Midbrain (tissue), 1 donor: ENCODE measurements at places on chromosomes 16 and 17.

GRCh38 chr16:87725596-87726235 is 40.1 kb downstream of the KLHDC4 start:
- no peak for DNase-seq

GRCh38 chr17:4928881-4929280 is 3.2 kb upstream of the GP1BA start:
- no peak for DNase-seq

DNA sequence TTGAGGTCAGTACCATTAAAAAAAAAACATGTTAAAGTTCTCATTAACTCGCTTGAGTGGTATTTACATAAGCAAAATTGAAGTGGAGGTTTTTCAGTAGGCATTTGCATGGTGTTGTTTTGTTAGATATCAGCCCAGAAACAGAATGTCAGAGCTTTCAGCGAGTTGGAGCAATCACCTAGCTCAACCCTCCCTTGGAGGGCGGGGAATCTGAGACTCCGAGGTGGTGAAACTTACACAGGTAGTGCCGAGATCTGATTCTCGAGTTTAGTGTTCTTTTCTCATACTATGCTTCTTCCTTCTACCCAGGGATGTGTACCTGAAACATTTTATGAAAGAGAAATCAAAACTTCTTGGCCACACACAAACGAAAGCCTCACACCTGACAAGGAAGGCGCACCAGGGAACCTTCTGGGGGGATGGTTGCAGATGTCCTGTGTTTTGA is 6.6 kb downstream of the SEC14L1 start:
- DNase-seq, result no peak

GRCh38 chr17:82320956-82321927 is 3.8 kb upstream of the CD7 start:
- no peak for DNase-seq

- DNase-seq, result no peak
Measured at GRCh38 chr17:29289852-29290251, 4.1 kb downstream of the NUFIP2 start.

GRCh38 chr16:70578035-70578434 is 54.4 kb downstream of the SF3B3 start:
- no peak for DNase-seq

DNA sequence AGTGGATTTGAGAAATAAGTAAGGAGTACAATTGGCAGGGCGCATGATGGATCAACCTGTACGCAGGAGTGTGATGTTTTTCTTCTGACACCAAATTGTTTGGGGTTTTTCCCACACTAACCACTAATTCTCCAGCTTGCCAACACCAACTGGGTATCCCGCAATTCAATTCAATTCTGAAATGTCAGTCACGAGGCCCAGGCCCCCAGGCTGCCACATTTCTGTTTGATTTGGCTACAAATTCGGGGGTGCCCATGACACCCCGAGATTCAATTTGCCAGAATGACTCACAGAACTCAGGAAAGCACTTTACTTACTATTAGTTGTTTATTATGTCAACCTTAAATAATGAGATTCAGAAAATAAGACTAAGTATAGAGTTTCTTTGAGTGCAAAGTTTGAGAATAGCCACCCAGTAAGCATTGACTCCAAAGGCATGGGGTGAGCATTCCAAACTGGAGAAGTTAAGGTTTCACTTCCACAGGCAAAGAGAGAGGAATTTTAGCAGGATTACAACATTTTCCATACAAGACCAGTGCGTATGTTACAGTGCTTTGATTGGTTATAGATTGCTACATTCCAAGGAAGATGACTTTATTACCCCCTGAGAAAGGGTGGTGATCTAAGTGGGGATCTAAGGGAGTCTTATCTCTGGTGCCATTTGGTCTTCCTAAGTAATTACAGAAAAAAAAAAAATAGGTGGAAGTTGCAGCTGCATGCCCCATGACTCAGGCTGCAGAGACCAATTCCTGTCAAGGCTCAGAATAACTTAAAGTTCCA is 11.5 kb downstream of the SLC46A1 start:
- DNase-seq, result no peak

- no peak for DNase-seq
Measured at GRCh38 chr16:3573146-3573815, 3.9 kb downstream of the NLRC3 start.

DNA sequence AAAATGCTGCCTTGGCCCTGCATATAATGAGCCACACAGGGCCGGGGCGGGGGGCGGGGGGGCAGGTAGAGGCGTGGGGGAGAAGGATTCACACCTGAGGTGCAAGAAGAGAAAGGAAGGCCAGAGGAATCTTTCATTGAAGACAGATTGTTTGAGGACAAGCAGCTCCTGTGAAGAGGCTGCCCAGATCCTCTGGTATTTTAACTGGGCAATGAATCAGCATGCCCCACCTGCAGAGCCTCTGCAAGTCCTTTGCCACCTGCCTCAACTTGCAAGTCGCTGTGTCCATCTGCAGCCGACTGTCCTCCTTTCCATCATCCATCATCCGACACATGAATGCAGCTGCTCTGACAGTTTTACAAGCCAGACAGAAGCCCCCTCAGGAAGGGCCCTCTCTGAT is 1.2 kb upstream of the SOST start:
- DNase-seq, result no peak

DNA sequence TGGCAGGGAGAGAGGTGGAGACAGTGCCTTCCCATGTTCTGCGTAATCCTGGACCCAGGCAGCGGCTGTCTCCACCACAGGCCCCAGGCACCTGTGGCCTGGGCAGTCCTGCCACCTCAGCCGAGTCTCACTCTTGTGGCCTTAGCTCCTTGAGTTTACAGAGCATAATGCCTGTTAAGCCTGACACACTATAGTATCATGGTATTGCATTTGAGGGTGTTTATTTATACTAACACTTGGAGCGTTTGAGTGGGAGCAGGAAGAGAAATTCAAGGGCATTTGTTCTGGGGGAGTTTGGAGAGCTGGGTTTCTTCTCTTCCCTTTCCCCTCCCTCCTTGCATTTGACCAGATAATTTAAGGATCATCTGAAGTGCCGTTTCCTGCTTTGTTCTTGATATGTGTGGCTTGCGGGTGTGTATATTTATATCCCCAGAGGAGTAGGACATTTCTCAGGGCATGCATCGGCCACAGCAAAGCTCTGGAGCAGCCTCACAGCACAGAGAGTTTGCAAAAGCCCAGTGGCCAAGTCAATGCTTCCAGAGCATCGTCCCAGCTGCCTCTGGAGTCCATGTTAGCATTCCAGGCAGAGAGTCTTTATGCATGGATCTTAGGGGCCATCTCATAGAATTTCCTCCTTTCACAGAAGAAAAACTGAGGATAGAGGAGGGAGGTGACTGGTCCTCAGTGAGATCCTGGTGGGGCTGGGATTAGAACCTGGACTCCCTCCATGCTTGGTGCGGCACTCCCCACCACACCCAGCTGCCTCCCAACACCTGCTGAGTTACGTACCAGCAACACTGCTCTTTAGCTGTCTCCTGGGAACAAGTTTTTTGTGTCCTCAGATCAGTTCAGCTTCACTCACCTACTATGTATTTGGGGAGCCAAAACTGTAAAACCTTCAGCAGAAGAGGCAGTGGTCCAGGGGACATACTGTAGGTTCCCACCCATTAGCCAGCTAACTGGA is 222.8 kb downstream of the CCDC182 start:
- no peak for DNase-seq

- no peak for DNase-seq
Measured at GRCh38 chr16:81232740-81233367, 5.6 kb upstream of the BCO1 start.

GRCh38 chr16:996681-997080 is 15.1 kb downstream of the SOX8 start:
- no peak for DNase-seq

GRCh38 chr17:48491527-48492273 is 39.1 kb downstream of the HOXB1 start:
- DNase-seq, result no peak

GRCh38 chr16:59864981-59865666 is 1131.0 kb upstream of the GOT2 start:
- no peak for DNase-seq

GRCh38 chr17:3935140-3935542 is 18.9 kb upstream of the P2RX1 start:
- no peak for DNase-seq

GRCh38 chr16:81560979-81561657 is 116.5 kb downstream of the CMIP start:
- no peak for DNase-seq

DNA sequence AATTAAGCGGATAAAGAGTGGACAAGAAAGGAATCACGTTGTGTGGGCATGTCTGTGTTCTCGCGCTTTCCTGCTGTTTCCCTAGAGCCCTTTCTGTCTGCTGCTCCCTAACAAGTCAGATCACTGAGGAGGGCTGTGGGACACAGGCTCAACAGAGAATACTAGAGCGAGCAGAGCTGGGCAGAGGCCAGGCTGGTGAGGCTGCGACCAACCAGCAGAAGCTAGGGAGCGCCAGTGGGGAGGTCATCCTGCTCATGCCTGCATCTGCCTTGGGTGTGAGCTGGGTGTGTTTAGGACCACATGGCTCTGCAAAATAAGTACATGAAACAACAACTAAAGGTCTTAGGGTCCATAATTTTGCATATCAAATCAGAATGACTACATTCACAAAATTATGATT is 11.5 kb upstream of the FOXJ1 start:
- no peak for DNase-seq

DNA sequence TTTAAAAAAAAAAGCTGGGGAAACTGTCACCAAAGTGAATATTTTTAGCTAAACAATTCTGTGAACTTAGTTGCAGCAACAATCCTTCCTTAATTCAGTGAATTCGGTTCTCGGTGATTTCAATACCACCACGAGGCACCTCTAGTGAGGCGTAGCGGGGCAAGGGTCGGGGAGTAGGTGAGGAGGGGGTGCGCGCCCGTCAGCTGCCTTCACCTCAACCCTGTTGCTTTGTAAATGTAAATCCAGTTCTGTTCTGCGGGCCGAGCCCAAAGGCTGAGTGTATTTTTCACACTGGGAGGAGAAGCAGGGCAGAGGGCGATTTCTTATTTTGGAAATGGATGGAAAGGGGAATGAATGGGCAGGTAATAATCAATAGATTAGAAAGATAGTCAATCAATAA is 17.4 kb downstream of the SALL1 start:
- no peak for DNase-seq
